ENCODE measurements at places on chromosomes 13 and 19. TPM values are rescaled to one million over a fixed set of nuclear protein-coding genes. Genes with fewer than 3 reads are reported as not detected.

GRCh38 chr19:6738787-6739389, 592 bp upstream of the TRIP10 start:
- H3K27ac ChIP-seq: peak overlapping the region; percentile 98
- H3K4me1 ChIP-seq: peaks cover 40% of the 10 kb centered on the region
- DNase-seq: peak; percentile 54
- peak overlapping the region; percentile 98 for H3K4me3 ChIP-seq
- peaks cover 18% of the 10 kb centered on the region for H3K36me3 ChIP-seq

GRCh38 chr19:39207293-39207836, 3.3 kb upstream of the SYCN start:
- peaks cover 18% of the 10 kb centered on the region for H3K27me3 ChIP-seq
- DNase-seq: no peak
- H3K27ac ChIP-seq: no peak overlapping the region
- H3K36me3 ChIP-seq: no peaks in the 10 kb centered on the region
- no peaks in the 10 kb centered on the region for H3K4me1 ChIP-seq

- no peak for DNase-seq
- H3K27ac ChIP-seq: no peak overlapping the region
- no peak overlapping the region for H3K4me3 ChIP-seq
- peaks cover 8% of the 10 kb centered on the region for H3K27me3 ChIP-seq
- H3K4me1 ChIP-seq: no peaks in the 10 kb centered on the region
Measured at GRCh38 chr13:79271616-79272015, 134.4 kb downstream of the RBM26 start.

DNA sequence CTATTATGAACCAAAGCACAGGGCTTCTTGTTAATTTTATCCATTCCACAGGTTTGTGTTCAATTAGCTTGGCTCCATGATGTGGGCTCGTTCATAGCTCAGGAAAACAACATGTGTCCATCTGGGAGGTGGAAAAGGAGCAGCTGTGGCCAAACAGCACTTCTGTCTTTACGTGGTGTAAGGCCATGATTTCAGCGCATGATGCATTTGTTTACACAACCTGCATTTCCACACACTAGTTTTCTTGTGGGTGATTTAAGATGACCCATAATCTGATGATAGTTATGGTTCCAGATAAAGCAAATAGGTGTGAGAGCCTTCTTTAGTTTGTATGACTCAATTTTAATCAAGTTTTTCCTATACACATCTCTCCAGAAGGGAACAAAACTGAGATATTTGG, 101.7 kb downstream of the TNFRSF19 start:
- no peaks in the 10 kb centered on the region for H3K36me3 ChIP-seq
- DNase-seq: no peak
- no peaks in the 10 kb centered on the region for H3K4me1 ChIP-seq
- no peak overlapping the region for H3K27ac ChIP-seq

DNA sequence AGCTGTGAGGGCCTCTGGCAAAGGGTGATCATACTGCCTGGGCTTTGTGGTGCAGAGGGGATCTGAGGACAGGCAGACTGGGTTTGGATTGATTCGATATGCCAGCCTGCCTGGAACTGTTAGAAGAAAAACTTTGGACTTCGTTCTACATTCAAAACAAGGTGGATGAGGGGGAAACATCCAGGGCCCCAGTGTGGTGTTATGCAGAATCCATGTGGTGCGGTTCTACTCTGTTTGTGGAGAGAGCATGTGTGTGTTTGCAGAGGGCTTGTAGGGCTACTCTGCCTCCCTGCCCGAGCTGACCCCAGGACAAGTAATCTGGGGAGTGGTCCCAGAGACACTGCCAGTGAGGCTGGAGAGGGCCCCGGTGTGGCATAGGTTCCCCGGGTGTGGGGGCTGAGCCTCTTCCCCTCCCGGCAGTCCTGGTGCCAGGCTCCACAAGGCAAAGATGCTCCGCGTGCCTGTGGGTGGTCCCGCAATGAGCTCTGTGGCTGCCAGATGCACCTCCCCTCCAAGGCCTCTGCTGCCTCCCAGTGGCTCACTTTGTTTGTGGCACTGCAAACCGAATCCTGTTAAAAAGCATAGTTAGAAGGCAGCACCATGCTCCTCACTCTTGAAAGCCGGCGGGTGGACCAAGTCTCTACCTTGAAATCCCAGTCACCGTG, 22.3 kb upstream of the TFDP1 start:
- H3K27ac ChIP-seq: no peak overlapping the region
- H3K27me3 ChIP-seq: peaks cover 2% of the 10 kb centered on the region
- peak; percentile 70 for DNase-seq
- peaks cover 4% of the 10 kb centered on the region for H3K4me1 ChIP-seq
- H3K36me3 ChIP-seq: no peaks in the 10 kb centered on the region
- no peak overlapping the region for H3K4me3 ChIP-seq

GRCh38 chr19:19530423-19530804, 1.7 kb downstream of the YJEFN3 start:
- peaks cover 9% of the 10 kb centered on the region for H3K4me1 ChIP-seq
- peaks cover 5% of the 10 kb centered on the region for H3K36me3 ChIP-seq
- H3K27ac ChIP-seq: no peak overlapping the region
- H3K4me3 ChIP-seq: no peak overlapping the region
- no peak for DNase-seq

DNA sequence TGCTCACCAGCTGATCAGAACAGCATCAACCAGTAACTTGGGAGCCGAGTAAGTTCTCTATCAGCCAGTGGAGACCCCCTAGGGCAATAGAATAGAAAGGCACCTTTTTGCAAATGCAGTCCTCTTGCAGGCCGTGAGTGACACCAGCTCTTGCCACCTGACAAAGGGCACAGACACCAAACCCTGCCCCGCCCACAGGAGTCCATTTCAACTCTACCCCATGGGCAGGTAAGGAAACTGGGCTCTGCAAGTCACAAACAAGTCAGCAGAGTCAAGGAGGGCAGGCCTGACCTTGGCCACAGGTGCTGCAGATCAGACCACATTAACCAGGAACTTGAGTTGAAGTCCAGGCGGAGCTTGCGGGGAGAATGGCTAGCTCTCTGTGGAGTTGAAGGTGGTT, 77.4 kb upstream of the SPATA13 start:
- no peaks in the 10 kb centered on the region for H3K27me3 ChIP-seq
- no peak overlapping the region for H3K4me3 ChIP-seq
- no peaks in the 10 kb centered on the region for H3K36me3 ChIP-seq

Gene BCL3
- 104 TPM for total RNA-seq

Gene KCNK6
- total RNA-seq: 5.8 TPM

Measured in activated naive CD4-positive, alpha-beta T cell treated with anti-CD3 and anti-CD28 coated beads for 36 hours (primary cell).